ENCODE measurements at places on chromosomes 1 and 21.
A peak's percentile ranks its signal among the peaks of the same experiment; 100 is the strongest.

GRCh38 chr1:22854688-22855565 is 117.7 kb downstream of the LACTBL1 start:
- no peak for DNase-seq

DNA sequence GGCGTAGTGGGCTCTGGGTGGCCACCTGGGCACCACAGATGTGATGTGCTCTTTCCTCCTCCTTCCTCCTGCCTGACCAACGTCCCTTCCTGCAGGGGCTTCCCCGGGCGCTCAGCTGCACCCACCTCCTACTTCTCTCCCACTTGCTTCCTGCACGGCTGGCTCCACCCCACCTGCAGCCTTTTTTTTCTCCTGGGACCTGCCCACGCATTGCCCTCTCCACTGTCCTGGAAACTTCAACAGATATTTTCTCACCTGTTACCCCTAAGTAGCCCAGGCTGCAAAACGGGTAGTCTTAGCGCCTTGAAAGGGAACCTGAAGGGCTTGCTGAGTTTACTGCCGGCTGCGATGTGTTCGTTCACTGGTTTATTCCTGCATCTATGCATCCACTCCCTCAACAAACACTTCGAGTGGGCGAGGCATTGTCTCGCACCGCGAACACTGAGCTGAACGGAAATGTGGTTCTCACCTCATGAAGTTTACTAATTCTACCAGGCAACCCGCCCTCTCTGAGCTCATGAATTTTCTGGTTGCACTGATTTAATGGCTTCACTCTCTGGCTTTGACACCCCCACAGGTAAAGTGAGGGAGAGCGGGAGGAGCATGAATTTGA is 23.6 kb downstream of the ZBTB18 start:
- DNase-seq, result peak; percentile 61

DNA sequence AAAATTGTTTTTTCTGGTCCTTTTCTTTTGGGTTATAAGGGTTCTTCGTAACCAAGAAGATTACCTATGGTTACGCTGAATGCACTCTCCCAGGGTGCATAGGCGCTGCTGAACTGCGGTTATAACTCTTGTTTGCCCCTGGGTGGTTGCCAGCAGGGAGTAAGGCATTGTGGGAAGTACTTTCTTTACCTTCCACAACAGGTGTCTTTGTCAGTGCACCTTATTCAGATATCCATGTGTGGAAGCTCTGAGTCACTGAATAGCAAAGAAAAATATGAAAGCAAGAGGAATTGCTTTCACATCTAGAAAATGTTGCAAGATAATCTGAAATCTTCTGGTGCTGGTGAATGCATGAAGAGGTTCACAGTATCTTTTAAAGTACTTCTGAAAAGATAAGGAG is 124.4 kb upstream of the CACYBP start:
- DNase-seq, result no peak

DNA sequence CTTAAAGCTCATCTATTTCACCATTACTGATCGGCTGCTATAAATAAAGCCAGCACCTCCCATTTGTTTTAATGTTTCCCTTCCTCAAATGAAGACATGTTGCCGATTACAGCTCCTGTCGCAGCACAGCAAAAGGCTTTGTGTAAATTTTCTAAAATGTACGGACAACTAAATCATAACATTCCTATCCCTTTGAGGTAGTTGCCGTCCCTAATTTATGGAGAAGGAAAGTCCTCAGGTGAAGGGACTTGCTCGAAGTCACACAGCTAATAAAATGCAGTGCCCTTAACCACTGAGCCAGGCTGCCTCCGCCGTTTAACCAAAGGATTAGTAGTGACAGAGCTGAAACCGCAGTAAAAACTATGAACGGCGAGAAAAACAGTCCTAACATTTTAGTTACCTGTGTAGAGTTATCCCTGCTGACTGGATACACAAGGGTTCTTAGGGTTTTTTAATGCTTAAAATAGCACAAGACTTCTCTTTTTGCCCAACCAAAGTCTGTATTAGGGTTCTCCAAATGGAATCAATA is 871 bp downstream of the PINK1 start:
- DNase-seq, result no peak

DNA sequence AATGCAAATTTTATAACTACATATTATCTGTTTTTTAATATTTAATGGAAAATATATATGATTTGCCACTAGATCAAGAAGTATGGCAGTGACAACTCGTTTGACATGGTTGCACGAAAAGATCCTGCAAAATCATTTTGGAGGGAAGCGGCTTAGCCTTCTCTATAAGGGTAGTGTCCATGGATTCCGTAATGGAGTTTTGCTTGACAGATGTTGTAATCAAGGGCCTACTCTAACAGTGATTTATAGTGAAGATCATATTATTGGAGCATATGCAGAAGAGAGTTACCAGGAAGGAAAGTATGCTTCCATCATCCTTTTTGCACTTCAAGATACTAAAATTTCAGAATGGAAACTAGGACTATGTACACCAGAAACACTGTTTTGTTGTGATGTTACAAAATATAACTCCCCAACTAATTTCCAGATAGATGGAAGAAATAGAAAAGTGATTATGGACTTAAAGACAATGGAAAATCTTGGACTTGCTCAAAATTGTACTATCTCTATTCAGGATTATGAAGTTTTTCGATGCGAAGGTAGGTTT is 556 bp downstream of the IFI44 start:
- no peak for DNase-seq

GRCh38 chr1:220076861-220077762 is 12.5 kb downstream of the BPNT1 start:
- DNase-seq, result no peak

DNA sequence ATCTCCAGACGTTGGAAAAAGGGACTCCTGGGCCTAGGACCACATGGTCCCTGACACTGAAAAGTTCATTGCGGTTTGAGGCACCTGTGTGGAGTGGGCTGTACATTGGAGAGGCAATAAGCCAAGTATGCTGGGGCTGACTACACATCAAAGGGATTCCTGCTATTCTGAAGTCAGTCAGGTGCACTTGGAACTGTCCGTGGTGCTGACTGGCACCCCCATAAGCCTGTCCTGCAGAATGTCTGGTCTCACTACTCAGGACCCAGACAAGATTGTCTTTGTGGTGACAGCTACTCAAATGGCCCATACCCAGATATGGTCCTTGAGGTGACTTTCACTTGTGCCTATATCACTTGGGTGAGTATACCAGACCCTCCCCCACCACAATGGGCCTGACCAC is 150.6 kb downstream of the RWDD3 start:
- DNase-seq, result no peak

DNA sequence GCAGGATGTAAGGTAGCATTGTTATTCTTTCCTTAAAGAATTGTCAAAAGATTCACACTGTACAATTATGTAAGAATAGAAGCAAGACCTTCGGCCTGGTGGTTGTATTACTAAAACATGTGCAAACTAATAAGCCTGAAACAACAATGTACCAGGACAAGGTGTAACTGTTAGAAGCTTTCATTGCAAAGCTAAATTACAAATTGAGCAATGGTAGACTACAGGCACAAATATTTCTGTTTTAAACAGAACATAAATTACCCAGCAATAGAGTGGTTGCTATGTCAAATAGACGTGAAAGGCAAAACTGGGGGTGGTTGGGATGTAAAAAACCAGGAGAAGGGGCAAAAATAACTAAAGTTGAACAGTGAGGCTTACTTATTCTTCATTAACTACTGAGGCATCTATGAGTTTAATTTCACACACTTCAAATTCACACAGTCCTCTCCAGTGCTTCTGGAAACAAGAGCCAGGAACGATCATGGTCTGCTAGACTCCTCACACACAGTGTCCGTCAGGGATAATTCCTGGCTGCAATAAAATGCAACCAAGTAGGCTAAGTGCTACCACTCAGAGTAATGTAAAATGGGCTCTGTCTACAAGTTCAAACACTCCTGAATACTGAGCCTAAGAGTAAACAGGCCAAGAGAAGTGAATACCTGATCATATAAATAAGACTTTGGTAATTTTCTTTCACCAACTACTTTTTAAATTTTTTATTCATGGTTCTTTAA is 39.3 kb upstream of the C1orf198 start:
- DNase-seq, result no peak

GRCh38 chr1:52590266-52590665 is 11.9 kb upstream of the GPX7 start:
- no peak for DNase-seq

DNA sequence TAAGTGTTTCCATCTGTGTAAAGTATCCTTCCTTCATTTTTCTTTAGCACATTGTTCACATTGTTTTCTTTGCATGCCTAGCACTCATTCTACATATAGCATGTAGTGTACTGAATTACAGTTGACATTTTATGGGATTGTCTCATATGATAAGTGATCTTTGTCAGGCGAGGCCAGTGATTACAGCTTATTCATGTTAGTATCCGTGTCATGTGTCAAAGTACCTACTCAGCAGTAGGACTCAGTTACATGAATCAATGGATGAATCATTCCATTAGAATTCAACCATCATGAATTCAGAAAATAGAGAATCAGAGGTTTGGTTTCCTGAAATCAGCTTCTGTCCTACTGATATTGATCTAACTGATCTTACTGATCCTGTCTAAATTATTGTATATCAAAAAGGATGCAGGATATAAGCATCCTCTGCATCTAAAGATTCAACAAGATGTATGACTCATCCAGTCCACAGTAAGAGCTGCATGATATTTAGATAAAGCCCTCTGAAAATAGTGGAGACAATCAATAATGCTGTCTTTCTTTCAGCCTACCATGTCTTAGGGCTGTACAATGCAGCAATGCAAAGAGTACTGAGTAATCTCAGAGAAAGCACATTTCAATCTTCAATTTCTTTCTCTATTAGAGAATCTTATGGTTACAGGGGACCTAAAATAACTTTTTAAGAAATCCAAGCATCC is 20.7 kb upstream of the HRNR start:
- DNase-seq, result no peak

DNA sequence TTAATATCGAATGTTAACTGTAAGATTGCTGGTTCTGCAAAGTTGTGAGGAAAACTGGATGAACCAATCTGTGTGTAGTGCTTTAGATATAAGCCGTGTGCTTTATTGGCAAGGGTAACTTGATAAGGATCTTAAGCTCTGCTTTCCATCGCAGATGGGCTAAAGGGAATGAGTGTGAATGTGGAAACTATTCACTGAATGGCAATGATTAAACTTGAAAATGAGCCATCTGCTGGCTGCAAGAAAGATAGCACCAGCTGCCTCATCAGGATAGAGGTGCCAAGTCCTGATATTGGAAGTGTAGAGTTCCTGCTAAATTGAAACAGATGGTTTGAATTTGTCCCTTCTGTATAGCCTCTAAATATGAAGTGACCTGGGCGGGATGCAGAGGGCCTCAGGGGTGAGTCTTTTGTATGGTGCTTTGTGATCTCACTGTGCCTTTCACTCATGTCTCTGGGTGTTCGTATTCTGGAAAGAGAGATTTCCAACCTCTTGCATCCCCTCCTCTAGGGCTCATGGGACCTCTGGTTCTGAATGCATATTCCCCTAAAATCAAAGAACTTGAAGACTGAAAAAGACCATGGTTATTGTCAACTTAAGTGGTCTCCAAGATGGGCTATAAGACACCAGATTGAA is 9.2 kb downstream of the FCRL3 start:
- DNase-seq, result no peak

DNA sequence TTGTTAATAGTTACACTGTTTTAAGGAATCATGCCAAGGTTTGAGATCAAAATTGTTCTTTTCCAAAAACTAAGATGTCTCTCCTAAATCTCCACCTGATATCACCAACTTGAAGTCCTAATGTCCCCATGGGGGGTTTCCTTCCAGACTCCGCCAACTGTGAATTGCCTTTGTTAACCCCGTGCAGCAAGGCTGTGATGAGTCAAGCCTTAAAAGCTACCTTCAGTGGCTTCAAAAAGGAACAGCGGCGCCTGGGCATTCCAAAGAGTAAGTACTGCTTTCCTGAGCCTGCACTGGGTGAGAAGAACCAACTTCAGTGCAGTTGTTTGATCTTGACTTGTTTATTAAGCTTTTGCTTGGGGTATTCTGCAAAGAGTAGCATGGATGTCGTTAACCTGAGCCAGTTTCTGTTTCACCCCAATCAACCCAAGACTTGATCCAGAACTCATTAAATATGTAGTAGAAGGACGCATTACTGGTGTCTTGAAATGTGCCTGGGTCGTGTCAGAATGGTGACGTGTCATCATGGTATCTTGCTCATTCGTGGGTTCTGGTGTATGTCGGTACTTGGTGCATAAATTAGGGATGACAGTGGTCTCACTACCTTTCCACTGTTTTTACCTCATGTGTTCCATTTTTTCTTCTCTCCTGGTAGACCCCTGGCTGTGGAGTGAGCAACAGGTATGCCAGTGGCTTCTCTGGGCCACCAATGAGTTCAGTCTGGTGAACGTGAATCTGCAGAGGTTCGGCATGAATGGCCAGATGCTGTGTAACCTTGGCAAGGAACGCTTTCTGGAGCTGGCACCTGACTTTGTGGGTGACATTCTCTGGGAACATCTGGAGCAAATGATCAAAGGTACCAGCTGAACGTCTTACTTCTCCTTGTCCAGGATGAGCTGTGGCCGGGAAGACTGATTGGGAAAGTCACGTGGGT is 8.7 kb downstream of the ETS2 start:
- DNase-seq, result no peak

DNA sequence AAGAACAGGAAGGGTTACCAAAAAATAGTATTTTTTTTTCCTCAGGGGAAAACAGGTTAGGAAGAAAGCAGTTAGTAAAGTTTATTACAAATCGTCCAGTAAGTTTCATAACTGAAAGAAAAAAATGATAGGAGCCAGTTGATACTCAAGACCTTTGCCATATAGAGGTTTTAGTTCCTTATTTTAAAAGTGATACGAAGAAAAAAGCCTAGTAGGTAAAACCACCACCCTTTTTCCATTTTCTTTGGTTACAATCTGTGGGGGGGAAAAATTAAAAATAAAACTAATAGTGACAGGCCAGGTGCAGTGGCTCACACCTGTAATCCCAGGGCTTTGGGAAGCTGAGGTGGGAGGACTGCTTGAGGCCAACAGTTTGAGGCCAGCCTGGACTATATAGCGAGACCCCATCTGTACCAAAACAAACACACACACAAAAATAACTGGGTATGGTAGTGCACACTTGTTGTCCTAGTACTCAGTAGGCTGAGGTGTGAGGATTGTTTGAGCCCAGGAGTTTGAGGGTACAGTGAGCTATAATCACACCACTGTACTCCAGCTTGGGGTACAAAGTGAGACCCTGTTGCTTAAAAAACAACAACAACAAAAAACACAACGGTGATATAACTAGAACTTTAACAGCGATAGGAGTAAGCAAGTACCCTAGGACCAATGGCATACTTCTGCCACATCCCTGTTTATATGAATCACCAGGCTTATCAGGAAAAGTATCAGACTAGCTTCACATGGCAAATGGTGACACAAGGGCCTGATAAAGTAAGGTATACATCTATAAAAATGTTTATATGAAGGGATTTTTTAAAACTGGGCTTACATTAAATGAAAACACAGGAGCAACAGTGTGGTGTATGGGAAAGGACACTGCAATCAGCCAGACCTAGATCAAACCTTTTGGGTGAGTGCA is 5.4 kb downstream of the TMEM59 start:
- no peak for DNase-seq

GRCh38 chr21:38853421-38853919 is 47.7 kb downstream of the ETS2 start:
- no peak for DNase-seq

- DNase-seq, result no peak
These were observed at the start of gene DNAJC6 for GRCh38 chr1:65309304-65310077. TSS of gene DNAJC6 (plus strand) at chr1:65309543. CDS start at chr1:65309746, 203 bp downstream.

Measured in activated CD8-positive, alpha-beta memory T cell treated with anti-CD3 and anti-CD28 coated beads for 1 hour (primary cell).